ENCODE measurements at places on chromosomes 7 and 10. TPM values are rescaled to one million over a fixed set of nuclear protein-coding genes. Genes with fewer than 3 reads are reported as not detected.

DNA sequence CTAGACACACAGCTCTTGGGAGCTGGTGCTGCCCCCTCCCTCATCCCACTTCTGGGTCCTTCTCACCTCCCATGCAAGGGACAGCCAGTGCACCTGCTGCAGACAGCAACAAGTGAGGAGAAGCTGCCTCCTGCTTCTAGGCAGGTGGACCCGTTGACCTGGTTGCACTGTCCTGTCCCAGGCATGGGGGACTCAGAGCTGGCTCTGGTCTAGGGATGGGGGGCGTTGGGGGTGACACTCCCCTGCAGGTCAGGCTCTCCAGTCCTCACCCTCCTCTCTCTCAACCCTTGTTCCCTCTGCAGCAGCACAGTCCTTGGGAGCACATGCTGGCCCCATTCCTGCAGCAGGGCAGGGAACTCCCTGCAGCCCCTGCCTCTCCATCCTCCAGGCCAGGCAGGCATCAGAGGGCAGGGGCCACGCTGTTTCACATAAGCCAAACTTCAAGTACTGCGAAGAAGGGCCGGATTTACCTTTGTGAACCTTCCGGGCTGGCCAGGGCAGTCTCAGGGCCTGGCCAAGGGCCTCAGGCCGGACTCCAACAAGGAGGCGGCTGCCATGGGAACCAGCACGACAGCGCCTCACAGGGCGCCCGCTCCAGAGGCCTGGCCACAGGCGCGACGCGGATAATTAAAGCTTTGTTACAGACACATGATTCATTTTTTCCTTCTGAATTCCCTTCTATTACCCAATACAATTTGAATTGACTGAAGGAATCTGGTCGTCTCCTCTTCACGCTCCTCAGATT, 48.5 kb downstream of the RASGEF1A start:
- DNase-seq = no peak
- no peak overlapping the region for H3K4me3 ChIP-seq
- no peak overlapping the region for H3K27ac ChIP-seq
- no peaks in the 10 kb centered on the region for H3K36me3 ChIP-seq
- H3K4me1 ChIP-seq = no peaks in the 10 kb centered on the region

Gene SERPINE1
- 28.7 TPM for total RNA-seq

DNA sequence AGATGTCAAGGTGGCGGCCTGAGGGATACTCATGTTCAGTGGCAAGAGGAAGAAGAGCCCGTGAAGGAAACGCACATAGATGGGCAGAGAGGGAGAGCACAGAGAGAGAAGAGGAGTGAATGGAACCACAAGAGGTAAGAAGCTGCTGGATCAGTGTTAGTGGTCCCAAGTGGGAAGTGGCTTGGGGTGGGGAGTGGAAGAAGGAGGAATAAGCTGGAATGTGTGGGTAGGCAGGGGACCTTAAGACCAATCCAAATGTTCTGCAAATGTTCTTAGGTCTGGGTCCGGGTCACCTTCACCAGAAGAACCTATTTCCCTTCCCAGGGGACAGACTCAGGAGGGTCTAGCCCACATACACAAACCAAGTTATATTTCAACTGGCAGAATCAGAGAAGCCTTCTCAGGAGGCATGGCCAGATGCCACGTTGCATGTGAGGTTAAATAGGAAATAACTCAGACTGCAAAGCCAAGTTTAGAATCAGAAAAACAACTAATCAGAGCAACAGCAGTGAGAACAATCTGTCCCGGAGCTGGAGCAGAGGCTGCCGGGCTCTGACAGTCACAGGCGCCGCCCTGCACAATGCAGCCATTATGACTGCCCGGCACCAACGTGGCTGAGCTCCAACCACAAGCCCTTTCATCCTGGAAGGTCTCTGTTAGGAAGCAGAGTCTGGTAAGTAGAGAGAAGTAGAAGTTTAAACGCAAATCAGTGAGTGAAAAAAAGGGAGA, 78.6 kb upstream of the ARMC3 start:
- no peaks in the 10 kb centered on the region for H3K27me3 ChIP-seq
- no peak overlapping the region for H3K4me3 ChIP-seq
- DNase-seq = peak; percentile 71
- H3K4me1 ChIP-seq = peaks cover 19% of the 10 kb centered on the region
- no peaks in the 10 kb centered on the region for H3K36me3 ChIP-seq

Gene AKR1B1
- 108 TPM for total RNA-seq

DNA sequence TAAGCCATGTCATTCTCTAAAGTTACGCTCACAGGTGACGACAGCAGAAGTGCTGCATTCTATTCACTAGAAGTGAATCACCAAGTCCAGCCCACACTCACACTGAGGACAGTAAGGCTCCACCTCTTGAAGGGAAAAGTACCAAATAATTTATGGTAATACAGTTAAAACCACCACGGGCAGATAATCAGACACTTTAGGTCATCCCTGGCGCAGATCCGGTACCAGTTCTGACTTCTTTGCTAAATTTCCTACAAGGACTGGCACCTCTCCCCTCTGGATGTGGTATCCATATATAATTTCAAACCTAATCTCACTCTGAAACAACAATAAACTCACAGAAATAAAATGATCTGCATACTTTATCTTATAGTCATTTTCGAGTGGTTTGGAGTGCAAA, 954.7 kb upstream of the GHITM start:
- DNase-seq = no peak
- H3K4me3 ChIP-seq = no peak overlapping the region
- no peak overlapping the region for H3K27ac ChIP-seq
- H3K36me3 ChIP-seq = no peaks in the 10 kb centered on the region
- H3K27me3 ChIP-seq = no peaks in the 10 kb centered on the region

Gene PANK1
- total RNA-seq = 6.0 TPM

Gene TAS2R41
- total RNA-seq = not detected

DNA sequence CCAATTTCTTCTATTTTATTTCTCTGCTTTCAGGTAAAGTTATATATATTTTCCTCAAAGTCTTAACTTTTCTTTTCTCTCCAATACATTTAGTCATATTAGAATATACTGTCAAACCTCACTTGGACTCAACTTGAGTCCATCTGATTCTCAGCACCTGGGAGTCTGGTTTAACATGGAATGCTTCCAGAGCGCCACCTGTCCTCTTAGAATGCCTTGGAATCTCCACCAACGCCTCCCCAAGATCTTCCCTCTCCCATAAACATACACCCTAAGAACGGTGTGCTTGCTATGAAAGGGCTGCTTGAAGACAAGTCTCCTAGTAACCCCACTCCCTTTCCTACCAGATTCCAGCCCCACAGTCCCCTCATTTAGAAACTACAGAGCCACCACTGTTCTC, 229.1 kb upstream of the MKLN1 start:
- no peak overlapping the region for H3K27ac ChIP-seq
- H3K36me3 ChIP-seq = peaks cover 57% of the 10 kb centered on the region
- DNase-seq = no peak
- H3K4me3 ChIP-seq = no peak overlapping the region
- H3K27me3 ChIP-seq = no peaks in the 10 kb centered on the region
- H3K4me1 ChIP-seq = peaks cover 74% of the 10 kb centered on the region

All from upper lobe of left lung (tissue), 6 donors.